ENCODE measurements at places on chromosomes 7 and 10. TPM values are rescaled to one million over a fixed set of nuclear protein-coding genes. Genes with fewer than 3 reads are reported as not detected.
A peak's percentile ranks its signal among the peaks of the same experiment; 100 is the strongest.

DNA sequence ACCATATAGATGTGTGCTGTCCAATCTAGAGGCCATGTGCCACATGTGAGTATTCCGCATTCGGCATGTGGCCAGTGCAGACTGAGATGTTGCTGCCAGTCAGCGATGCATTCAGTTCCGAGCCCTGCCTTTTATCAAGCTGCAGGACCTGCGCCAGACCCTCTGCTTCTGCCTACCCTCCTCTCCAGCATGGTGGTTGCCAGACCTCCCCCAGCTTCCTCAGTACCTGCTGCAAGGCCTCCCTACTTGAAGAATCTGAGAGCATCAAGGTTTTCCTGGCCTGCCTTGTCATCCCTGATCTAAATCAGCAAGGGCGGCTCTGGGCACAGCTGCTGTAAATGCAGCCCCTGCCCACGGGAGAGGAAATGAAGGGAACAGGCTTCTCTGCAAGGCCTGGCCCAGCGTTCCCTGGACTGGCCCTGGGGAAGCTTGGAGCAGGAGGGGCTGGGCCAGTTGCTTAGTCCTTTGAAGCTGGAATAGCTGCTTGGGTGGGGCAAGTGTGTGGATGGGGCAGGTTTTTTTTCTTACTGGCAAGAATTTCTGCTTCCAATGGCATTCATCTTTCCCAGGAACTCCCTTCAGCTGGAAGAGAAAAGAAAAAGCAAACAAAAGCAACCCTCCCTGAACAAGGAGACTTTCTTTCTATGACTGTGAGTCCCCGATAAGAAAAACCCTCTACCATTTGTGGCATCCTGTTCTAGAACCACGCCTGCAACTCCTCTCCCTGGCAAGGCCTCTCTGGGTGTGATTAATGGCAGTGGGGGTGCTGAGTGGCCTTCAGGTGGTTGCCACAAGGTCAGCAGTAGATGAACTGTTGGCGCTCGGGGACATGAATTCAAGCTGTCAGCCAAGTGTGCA lies 93.0 kb downstream of the NHLRC2 start:
- H3K27me3 ChIP-seq: no peaks in the 10 kb centered on the region
- peaks cover 42% of the 10 kb centered on the region for H3K4me1 ChIP-seq
- H3K36me3 ChIP-seq: no peaks in the 10 kb centered on the region
- peak overlapping the region; percentile 90 for H3K27ac ChIP-seq
- DNase-seq: no peak

- H3K4me3 ChIP-seq: no peak overlapping the region
- H3K27ac ChIP-seq: no peak overlapping the region
- DNase-seq: no peak
Measured at GRCh38 chr10:51012073-51012472, 62.2 kb upstream of the PRKG1 start.

DNA sequence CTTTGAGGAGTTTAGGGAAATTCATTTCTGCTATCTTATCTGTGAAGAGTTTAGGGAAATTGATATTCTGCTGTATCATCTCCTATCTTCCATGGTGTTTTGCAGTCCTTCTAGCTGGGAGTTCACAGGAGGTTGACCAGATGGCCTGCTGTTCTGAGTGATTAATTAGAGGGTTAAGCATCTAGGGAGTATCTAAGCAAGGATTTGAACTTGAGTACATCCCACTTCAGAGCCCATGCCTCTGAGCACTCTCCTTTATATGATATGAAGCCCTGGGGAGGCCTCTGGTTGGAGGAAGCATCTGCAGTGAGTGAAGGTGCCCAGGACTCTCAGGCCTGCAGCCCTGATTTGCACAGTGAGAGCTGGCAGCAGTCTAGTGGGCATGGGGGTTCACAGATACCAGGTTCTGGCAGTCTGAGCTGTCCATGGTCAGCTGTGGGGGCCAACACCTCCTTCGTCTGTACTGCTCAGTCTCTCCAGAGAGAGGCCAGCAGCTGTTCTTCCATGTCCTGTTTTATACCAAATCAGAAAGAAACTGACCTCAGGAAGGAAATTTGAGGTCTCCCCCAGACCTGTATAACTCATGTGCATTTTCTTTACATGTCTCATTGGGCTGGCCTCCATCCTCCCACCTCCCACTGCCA lies 156.9 kb downstream of the PLCE1 start:
- no peak overlapping the region for H3K27ac ChIP-seq
- H3K4me1 ChIP-seq: peaks cover 3% of the 10 kb centered on the region
- H3K27me3 ChIP-seq: no peaks in the 10 kb centered on the region
- peaks cover 3% of the 10 kb centered on the region for H3K36me3 ChIP-seq
- no peak overlapping the region for H3K4me3 ChIP-seq

DNA sequence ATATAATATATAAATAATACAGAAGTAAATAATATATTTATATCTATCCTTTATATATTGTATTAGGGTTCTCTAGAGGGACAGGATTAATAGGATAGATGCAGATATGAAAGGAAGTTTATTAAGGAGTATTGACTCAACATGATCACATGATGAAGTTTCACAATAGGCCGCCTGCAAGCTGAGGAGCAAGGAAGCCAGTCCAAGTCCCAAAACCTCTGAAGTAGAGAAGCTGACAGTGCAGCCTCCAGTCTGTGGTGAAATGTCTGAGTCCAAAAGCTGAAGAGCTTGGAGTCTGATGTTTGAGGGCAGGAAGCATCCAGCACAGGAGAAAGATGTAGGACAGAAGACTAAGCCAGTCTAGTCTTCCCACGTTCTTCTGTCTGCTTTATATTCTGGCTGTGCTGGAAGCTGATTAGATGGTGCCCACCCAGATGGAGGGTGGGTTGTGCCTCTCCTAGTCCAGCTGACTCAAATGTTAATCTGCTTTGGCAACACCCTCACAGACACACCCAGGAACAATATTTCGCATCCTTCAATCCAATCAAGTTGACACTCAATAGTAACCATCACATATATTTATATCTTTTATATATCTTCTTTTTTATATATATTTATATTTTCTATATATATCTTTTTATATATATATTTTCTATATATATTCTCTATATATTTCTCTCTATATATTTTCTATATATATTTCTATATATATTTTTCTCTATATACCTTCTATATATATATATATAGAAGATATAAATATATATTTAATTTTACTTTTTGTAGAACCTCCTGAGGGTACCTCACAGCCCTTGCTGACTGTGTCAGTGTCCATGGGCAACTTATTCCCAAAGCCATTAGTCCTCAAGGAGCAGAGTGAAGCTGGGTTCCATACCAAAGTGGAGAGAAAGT lies 24.6 kb upstream of the AKR1B10 start:
- H3K36me3 ChIP-seq: no peaks in the 10 kb centered on the region
- peaks cover 3% of the 10 kb centered on the region for H3K4me1 ChIP-seq
- DNase-seq: no peak
- no peak overlapping the region for H3K4me3 ChIP-seq
- peaks cover 14% of the 10 kb centered on the region for H3K27me3 ChIP-seq

- no peak for DNase-seq
- peaks cover 16% of the 10 kb centered on the region for H3K36me3 ChIP-seq
- H3K4me1 ChIP-seq: peaks cover 81% of the 10 kb centered on the region
- peak overlapping the region; percentile 94 for H3K27ac ChIP-seq
- no peak overlapping the region for H3K4me3 ChIP-seq
- no peaks in the 10 kb centered on the region for H3K27me3 ChIP-seq
Measured at GRCh38 chr10:73908853-73909539, 1.9 kb upstream of the PLAU start.

DNA sequence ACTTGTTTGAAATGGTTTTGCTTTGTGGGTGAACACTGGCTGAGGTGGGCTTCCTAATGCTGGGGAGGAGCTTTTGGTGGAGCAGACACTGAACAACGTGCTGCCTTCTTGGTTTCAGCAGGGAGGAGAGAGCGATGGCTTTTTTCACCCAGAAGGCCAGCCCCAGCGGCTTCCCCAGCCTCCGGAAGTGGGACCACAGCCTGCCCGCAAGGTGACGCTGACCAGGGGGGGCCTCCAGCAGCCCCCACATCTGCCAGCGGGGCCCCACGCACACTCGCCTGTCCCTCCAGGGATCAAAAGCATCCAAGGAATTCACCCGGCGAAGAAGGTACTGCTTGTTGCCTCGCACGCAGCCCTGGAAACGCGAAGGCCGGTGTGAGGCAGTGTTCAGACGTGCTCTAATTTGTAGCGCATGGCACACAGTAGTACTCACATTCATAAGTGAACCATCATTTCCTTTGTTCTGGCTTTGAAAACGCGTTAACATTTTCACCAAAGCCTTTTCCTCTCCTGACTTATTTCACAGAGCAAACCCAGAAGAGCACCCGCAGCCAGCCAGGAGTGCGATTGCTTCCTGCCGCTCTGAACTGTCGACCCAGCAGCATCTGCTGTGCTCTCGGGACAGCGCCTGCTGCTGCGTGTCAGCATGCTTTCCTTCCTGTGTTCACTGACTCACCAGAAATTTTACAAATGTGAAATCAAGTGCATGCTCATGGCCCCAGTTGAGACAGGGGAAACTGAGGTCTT lies 48.4 kb downstream of the SHH start:
- no peaks in the 10 kb centered on the region for H3K27me3 ChIP-seq
- peaks cover 42% of the 10 kb centered on the region for H3K4me1 ChIP-seq
- no peak for DNase-seq

- no peaks in the 10 kb centered on the region for H3K27me3 ChIP-seq
- no peaks in the 10 kb centered on the region for H3K4me1 ChIP-seq
- no peaks in the 10 kb centered on the region for H3K36me3 ChIP-seq
- no peak overlapping the region for H3K27ac ChIP-seq
Measured at GRCh38 chr10:48797830-48798229, 113.2 kb downstream of the WDFY4 start.

DNA sequence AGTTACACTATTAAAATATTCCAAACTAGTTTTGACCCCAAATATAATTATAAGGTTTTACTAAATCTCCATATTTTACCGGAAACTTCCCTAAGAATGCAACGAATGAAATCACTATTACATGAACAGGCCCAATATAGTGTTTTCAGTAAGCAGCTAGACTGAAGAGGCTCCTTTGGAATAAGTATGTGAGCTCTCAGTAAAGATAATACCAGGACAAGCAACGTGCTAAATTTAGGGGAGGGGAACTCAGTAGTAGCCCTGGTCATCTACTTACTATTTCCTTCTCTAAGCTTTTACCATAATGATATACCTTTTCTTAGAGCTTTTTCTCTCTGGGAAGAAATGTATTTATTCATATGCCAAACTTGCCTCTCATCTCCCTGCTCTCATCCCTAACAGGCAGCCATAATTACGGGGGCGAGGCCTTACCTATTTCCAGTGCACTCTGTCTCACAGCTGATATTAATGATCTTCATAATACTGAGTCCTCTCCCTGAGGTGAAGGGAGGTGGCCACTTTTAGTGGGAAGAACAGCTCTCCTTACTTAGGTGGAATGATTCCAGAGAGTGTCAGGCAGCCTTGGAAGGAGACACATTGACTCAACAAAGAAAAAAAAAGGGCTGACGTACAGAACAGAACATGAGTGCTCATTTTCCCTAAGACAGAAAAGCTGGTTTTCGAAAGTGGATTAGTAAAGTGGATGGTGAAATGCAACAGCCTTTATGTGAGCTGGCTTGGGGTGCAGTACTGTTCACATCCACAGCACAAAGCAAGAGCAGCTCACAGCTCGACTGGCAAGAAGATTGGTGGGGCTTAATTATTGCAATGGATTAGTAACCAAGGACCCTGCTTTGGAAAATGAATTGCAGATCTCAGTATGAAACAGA lies 165.4 kb downstream of the GLI3 start:
- peaks cover 30% of the 10 kb centered on the region for H3K4me1 ChIP-seq
- DNase-seq: no peak
- no peak overlapping the region for H3K4me3 ChIP-seq
- H3K27ac ChIP-seq: no peak overlapping the region

GRCh38 chr7:40213856-40214255 lies 79.1 kb downstream of the SUGCT start:
- no peaks in the 10 kb centered on the region for H3K27me3 ChIP-seq
- DNase-seq: no peak
- peaks cover 15% of the 10 kb centered on the region for H3K36me3 ChIP-seq
- peak overlapping the region; percentile 68 for H3K27ac ChIP-seq
- H3K4me1 ChIP-seq: peaks cover 16% of the 10 kb centered on the region

DNA sequence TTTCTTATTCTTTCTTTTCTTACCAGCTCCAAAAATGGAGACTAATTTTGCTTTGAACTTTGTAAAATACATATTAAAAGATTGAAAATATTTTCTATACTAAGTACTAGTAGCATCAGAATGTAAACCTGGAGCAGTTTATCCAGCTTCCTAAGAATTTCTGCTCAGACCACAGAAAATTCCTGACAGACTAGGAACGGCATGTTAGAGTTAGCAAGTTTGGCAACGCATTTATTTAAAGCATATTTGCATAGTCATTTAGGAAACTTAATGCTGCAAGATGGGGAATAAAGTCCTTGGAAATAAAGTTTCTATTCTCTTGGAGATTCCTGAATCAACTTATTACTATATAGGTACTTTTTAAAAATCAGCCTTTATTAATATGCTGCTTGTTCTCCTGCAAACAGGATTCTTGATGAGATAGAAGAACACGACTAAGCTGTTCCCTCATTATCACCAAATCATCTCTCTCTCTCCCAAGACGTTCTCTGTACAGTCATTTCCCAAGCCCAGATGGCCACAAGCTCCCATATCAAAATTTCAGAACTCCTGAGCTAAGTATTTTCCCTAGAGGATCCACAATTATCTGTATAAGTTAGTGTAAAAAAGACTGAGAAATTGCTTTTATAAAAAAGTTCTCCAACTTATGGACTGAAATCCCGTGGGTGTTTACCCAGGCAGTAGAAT lies 305.8 kb upstream of the NEBL start:
- H3K4me3 ChIP-seq: no peak overlapping the region
- H3K27me3 ChIP-seq: peaks cover 48% of the 10 kb centered on the region
- no peaks in the 10 kb centered on the region for H3K4me1 ChIP-seq
- DNase-seq: no peak

DNA sequence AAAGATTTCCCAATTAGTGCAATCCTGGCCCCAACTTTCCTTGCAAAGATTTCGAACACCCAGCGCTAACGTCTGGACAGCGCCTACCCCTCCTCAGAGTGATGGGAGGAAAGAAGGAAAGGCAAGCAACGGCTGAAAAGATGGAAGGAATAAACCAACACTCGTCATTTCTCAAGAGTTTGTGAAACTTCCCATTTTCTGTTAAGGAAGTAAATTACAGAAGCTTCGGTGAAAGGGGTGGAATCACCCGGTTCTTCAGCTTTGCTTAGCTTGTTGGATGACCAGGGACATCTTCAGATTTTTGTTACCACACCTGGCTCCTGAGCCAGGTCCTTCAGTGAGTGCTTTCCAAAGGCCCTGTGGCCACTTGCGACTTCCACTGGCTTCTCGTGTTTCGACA lies 313.1 kb downstream of the SKIDA1 start:
- H3K27me3 ChIP-seq: peaks cover 27% of the 10 kb centered on the region
- H3K27ac ChIP-seq: no peak overlapping the region
- no peaks in the 10 kb centered on the region for H3K4me1 ChIP-seq
- no peaks in the 10 kb centered on the region for H3K36me3 ChIP-seq
- DNase-seq: no peak

The FEZF1 gene
- total RNA-seq: not detected

The PRPS1L1 gene
- not detected for total RNA-seq

The PON1 gene
- not detected for total RNA-seq

The CPA2 gene
- total RNA-seq: not detected

The C10orf67 gene
- total RNA-seq: not detected

The SYT15 gene
- 10.3 TPM for total RNA-seq

The HYAL4 gene
- not detected for total RNA-seq

Measured in osteocyte (in vitro differentiated cells).